ENCODE measurements at places on chromosomes 3 and 15.

GRCh38 chr3:14007006-14007405 lies 117.7 kb downstream of the CHCHD4 start:
- DNase-seq, result no peak

DNA sequence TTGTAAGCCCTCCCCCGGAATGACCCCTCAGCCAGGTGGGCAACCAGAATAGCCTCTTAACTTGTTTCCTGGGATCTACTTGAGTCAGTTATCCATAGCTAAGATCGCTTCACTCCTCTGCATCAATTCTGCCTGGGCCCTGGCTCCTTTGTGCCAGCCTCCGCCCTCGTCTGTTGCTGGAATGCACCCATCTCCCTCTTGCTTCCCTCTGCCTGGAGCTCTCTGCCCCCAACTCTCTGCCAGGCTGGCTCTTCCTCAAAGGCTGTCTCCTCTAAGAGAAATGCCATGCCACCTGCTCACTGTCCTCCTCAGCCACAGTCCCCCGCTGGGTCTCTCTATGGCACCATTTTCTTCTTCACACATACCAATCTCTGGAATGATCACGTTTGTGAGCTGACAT lies 240.8 kb downstream of the ADAMTS17 start:
- no peak for DNase-seq

DNA sequence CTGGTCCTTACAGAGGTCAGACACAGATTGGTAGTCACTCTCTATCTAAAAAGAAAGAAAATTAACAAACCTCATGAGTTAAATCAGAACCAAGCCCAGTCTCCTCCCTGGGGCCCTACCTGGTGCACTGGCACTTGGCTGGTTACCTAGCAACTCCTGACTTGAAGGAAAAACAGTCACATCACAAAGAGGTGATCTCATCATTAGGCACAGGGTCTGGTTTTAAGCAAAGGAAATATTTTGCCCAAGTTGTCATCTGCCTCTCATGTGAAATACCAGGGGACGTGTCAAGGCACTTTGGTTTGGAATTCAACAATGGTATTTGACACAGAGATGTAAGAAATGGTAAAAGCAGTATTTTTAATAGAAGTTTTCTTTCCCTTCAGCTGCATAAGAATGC lies 47.7 kb upstream of the FMN1 start:
- no peak for DNase-seq

GRCh38 chr3:39292961-39293360 lies 13.1 kb upstream of the CX3CR1 start:
- no peak for DNase-seq

GRCh38 chr3:184050217-184050847 lies 2.5 kb upstream of the HTR3C start:
- DNase-seq, result no peak

GRCh38 chr3:48410205-48411040 lies 19.5 kb downstream of the PLXNB1 start:
- no peak for DNase-seq

- DNase-seq, result no peak
Observed at GRCh38 chr15:99605490-99605931, 39.7 kb downstream of the MEF2A start.

- DNase-seq, result no peak
Observed at GRCh38 chr3:10312861-10313260, 8.1 kb downstream of the SEC13 start.

- DNase-seq, result no peak
Observed at GRCh38 chr15:57472861-57473260, 96.6 kb downstream of the CGNL1 start.

GRCh38 chr3:124459678-124460077 lies 270.6 kb upstream of the UMPS start:
- DNase-seq, result no peak

DNA sequence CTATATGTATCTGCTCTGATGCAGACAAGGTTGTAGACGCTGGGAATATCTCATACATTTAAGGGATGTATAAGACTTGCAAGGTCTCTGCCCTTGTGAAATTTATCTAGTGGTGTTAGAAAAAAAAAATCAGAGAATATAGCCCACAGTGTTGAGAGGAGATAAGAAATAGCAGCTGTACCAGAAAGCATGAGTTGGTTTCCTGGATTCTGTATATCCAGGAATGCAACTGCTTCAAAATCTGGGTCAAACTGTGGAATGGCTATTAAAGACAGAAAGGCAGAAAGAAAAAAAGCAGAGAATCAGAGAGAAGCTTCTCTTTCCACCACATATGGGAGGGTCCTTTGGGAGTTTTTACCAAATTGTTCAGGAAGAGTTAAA lies 1.5 kb upstream of the TMEM212 start:
- DNase-seq, result no peak

GRCh38 chr3:87199628-87200027 lies 27.5 kb upstream of the CHMP2B start:
- DNase-seq, result no peak

DNA sequence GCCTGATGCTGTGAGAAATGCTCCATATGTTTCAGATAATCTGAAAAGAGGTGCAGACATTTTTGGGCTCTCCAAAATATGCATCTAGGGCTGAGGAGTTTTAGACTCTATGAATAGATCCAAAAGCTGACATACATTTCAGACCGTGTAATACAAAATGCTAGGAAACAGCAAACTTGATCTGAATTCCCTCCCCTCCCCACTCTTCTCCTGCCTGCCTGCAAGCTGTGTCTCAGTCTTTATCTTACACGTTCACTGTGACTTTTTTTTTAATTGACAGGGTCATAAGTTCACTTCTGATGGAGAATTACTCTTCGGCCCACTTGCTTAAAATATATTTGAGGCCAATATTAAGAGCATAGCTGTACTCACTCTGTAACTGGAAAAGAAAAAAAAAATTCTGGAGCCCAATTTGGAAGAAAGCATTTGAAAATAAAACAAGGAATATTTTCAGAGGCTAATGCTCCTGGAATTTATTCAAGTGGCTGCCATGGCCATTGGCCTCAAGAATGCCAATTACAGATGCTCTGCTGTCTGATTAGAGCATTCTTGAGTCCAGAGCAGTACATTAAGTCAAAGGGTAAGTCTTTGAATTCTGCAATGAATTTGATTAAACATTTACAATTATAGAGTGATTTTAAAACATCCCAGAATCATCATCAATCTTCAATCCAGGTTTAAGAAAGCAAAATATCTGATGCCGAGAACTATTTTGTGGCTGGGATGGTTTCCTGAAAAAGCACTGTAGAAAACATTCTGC lies 146.2 kb upstream of the SEMA6D start:
- DNase-seq, result no peak

DNA sequence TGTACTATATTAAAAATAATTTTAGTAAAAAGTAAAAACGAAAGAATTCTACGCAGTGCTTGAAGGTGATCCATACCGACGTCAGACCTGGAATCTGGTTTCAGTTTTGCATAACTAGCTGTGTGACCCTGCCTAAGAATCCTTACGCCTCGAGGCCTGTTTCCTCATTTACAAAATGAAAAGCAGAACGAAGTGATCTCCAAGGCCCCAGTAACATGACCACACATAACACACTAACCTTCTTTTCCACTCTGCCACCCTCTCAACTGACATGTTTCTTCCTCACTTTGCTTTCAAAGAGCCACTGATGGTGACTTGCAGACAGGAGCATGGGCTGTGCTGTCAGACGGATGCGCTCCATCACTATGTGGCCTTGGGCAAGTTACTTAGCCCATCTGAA lies 4.8 kb downstream of the MESD start:
- DNase-seq, result no peak

DNA sequence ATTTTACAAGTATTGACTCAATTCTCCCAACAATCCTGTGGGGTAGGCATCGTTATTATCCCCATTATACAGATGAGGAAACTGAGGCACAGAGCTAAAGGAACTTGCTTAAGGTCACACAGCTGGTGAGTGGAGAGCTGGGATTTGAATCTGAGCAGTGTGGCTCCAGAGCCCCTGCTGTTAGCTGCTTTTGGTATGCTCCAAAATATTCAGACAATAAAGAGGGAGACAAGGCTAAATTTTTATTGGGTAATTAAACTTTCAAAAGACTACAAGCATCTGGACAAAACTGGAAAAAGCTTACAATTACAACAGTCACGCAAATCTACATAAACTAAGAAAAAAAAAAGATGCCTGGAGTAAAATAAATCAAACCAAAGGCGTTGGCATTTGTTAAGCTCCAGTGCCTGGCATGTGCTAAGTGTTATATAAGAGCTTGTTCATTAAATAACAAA lies 27.7 kb downstream of the CCDC13 start:
- no peak for DNase-seq

GRCh38 chr3:113894927-113895326 lies 52.9 kb upstream of the ZDHHC23 start:
- DNase-seq, result no peak

- no peak for DNase-seq
Observed at GRCh38 chr3:55160241-55160983, 232.6 kb upstream of the LRTM1 start.

GRCh38 chr3:104520228-104520655 lies 846.5 kb upstream of the ALCAM start:
- DNase-seq, result no peak

- DNase-seq, result no peak
Observed at GRCh38 chr3:11248596-11248995, 23.6 kb upstream of the ATG7 start.

- no peak for DNase-seq
Observed at GRCh38 chr3:124363476-124363875, 366.8 kb upstream of the UMPS start.

- no peak for DNase-seq
Observed at GRCh38 chr3:166752214-166752613, 627.9 kb downstream of the ZBBX start.

DNA sequence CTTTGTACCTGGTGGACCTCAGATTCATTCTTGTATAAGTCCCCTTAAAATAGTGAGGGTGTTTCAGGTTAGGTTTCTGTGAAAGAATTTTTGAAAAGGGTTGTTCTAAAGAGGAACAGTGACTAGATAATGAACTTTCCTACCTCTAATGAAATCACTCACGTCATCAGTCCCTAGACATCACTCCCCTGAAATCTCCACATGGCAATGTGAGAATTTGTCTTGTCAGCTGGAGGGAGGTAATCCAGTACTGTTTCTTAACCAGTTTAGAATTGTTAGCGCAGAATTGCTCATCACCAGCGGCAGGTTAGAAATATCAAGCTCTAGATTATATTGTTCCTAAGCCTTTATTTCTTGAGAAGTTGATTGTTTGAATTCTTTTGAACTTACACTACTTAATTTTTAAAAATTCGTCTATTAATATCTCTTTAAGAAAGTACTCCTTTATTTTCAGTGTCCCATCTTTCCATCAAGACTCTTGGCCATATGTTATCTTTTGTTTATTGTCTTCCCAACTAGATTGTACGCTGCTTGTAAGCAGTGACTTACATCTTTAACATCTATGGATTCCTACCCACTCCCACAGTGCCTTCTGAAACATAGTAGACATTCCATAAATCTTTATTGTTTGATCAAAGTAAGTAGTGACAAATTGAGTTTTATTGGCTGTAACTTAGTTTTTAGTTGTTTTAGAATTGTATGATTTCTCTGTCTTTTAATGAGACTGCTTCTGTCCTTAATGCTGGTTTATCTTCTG lies 52.8 kb downstream of the RASA2 start:
- DNase-seq, result no peak

- no peak for DNase-seq
Observed at GRCh38 chr3:101117980-101118379, 124.8 kb upstream of the ABI3BP start.

DNA sequence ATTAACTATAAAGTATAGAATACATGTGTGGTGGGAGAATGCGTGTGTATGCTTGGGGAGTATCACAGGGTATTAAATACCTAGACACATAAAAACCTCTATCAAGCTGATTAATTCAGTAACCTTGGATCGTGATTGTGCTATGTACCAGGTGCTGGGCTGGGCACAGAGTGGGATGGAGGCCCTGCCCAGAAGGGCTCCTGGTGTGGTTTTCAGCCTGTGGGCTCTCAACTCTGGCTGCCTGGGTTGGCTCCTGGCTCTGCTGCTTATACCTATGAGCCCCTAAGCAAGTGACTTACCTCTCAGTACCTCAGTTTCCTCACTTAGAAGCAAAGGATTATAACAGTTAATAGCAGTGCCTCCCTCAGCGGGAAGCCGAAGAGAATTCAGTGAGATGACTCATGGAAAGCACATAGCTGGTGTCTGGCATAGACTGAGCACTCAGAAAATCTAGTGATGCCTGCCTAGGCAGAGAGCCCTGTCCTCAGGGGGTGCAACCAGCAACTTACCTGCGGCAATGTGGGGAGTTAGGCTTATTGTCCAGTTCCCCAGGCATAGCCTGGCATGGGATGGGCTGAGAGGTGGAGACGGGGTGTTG lies 90.6 kb upstream of the MYZAP start:
- DNase-seq, result no peak

DNA sequence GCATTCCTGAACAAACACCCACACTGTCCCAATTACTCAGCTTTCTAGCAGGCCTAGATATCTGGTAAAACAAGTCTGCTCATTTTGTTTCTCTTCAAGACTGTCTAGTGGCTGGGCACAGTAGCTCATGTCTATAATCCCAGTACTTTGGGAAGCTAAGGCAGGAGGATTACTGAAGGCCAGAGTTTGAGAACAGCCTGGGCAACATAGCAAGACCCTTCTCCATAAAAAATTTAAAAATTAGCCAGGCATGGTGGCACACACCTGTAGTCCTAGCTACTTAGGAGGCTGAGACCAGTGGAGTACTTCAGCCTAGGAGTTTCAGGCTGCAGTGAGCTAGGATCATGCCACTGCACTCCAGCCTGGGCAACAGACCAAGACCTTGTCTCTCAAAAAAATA lies 6.2 kb upstream of the PTPN23 start:
- DNase-seq, result no peak

GRCh38 chr3:178084938-178085816 lies 451.1 kb upstream of the KCNMB2 start:
- DNase-seq, result peak; percentile 4

DNA sequence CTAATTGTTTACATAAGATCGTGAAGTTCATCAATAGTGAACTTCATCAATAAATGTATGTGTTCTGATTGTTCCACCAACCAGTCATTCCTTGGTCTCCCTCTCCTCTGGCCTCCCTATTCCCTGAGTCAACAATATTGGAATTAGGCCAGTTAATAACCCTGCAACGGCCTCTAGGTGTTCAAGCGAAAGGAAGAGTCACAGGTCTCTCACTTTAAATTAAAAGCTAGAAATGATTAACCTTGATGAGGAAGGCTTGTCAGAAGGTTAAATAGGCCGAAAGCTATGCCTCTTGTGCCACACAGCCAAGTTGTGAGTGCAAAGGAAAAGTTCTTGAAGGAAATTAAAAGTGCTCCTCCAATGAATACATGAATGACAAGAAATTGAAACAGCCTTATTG lies 89.4 kb upstream of the ACKR4 start:
- DNase-seq, result no peak

- no peak for DNase-seq
Observed at GRCh38 chr3:111577798-111578685, 17.1 kb downstream of the ZBED2 start.

- DNase-seq, result no peak
Observed at GRCh38 chr3:168073842-168074605, 21.7 kb downstream of the GOLIM4 start.

GRCh38 chr3:136311968-136312367 lies 61.8 kb downstream of the PCCB start:
- DNase-seq, result no peak

GRCh38 chr3:128969993-128970739 lies 23.7 kb downstream of the CFAP92 start:
- peak; percentile 41 for DNase-seq

GRCh38 chr3:29420106-29420505 lies 139.2 kb downstream of the RBMS3 start:
- no peak for DNase-seq

- no peak for DNase-seq
Observed at GRCh38 chr15:57149196-57149595, 227.1 kb upstream of the CGNL1 start.
